Esophagus squamous epithelium (tissue), 5 donors: ENCODE measurements at places on chromosomes 6 and 20.

GRCh38 chr20:17875106-17875980, 93.3 kb downstream of the SNX5 start:
- no peak for DNase-seq

DNA sequence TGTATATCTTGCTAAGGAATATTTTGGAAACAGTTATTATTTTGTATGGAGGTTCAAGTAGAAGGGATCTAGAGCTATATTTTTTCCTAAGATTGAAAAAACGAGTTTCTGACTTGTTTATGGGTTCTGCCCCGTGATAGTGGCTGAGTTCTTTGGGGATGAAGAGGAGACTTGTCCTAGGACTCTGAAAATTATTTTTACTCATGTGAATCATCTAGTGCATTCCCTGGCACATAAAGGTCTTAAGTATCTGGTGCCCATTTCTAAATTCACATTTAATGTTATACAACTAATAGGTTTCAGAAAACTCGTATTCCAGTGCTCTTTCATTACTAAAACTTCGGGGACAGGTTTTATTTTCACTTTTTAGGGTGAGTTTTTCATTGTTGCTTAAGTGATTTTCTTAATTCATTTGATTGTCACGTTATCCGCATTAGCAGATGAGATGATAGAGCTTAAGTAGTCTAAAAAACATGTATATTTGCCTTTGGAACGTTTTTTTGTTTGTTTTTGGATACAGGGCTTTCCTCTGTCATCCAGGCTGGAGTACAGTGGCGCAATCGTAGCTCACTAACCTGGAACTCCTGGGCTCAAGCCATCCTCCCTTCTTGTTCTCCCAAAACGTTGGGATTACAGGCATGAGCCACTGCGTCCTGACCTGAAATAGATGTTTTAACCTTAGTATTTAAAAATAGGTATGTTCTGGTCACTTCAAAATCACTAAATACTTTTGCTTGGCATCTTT, 2.1 kb downstream of the NFYA start:
- no peak for DNase-seq

DNA sequence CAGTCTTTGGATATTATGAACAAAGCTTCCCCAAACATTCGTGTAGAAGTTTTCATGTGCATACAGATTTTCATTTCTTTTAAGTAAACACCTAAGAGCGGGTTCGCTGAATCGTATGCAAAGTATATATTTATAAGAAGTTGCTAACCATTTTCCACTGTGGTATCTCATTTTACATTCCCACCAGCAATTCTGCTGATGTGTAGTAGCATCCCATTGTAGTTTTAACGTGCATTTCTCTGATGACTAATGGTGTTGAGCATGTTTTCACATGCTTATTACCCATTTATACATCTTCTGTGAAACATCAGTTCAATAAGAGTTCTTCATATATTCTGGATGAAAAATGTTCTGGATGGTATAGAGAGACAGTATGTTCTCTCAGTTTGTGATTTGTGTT, 97.4 kb downstream of the IYD start:
- no peak for DNase-seq

DNA sequence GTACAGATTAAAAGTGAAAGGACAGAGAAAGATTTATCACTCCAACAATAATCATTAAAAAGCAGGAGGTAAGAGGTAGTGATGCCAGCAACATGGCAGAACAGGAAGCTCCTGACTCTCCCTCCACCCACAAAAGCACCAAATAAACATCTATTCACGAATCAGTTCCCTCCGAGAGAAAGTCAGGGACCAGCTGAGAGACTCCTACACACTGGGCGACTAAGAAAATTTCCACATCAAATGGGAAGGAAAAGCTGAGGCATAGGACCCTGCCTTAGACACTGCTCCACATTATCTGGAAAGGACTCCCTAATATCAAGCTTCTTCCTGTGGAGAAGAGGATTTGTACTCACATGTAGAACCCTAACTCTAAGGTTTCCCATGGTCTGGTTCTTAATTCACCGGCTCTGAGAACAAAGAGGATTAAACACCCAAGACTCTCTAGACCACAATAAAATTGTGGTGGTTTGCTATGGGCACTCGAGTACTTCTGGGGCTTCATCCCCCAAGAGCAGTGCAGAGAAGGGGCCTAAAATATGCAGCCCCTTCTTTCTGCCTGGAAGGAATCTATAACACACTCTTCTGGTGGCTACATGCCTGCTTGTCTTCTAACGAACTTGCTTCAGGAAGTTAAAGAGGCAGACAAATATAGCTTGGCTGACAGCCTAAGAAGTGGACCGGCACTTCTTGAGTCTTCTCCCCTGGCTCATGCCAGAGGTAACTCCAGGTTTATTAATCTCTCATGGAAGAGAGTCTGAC, 29.4 kb upstream of the ASF1A start:
- no peak for DNase-seq

- DNase-seq, result no peak
These were observed 37.9 kb upstream of the CHD6 start for GRCh38 chr20:41655962-41656618.

GRCh38 chr6:73542891-73543290, 22.1 kb upstream of the EEF1A1 start:
- no peak for DNase-seq
